Right cardiac atrium (tissue), 5 donors: ENCODE measurements at places on chromosomes 5 and 9. TPM values are rescaled to one million over a fixed set of nuclear protein-coding genes. Genes with fewer than 3 reads are reported as not detected.

Gene SH3RF2
- polyA plus RNA-seq = 354 TPM

Gene NEURL1B
- 16.7 TPM for polyA plus RNA-seq

Gene ZDHHC11
- 5.8 TPM for polyA plus RNA-seq

Gene GLRA1
- not detected for polyA plus RNA-seq

Gene CHSY3
- polyA plus RNA-seq = 0.68 TPM

Gene SH3TC2
- polyA plus RNA-seq = 4.9 TPM

Gene CHMP5
- 56.7 TPM for polyA plus RNA-seq

Gene ANKRD18B
- 0.68 TPM for polyA plus RNA-seq

Gene SH3GL2
- polyA plus RNA-seq = 0.07 TPM

Gene PKD2L2
- polyA plus RNA-seq = 0.18 TPM

Gene ACTBL2
- polyA plus RNA-seq = not detected

Gene CD72
- 0.66 TPM for polyA plus RNA-seq

Gene APBA1
- 3.5 TPM for polyA plus RNA-seq

Gene PIP5KL1
- polyA plus RNA-seq = 0.29 TPM

Gene CNOT6
- 5.0 TPM for polyA plus RNA-seq

Gene PDE6A
- polyA plus RNA-seq = 0.07 TPM

Gene C9orf50
- polyA plus RNA-seq = not detected

Gene ACSL6
- 2.7 TPM for polyA plus RNA-seq

Gene SLC26A2
- polyA plus RNA-seq = 2.2 TPM

Gene ZNF354C
- polyA plus RNA-seq = 1.6 TPM

Gene IFNA21
- polyA plus RNA-seq = not detected

Gene CTSV
- polyA plus RNA-seq = 0.20 TPM

Gene SPATA31A5
- not detected for polyA plus RNA-seq

Gene PROP1
- not detected for polyA plus RNA-seq

Gene FREM1
- 3.8 TPM for polyA plus RNA-seq

Gene OLFML2A
- polyA plus RNA-seq = 15.1 TPM

Gene FGF18
- polyA plus RNA-seq = 1.2 TPM

Gene GMCL2
- not detected for polyA plus RNA-seq

Gene FOXD4L5
- polyA plus RNA-seq = not detected

Gene GABRA6
- not detected for polyA plus RNA-seq

Gene PCDHB4
- polyA plus RNA-seq = 1.3 TPM

Gene CARTPT
- polyA plus RNA-seq = 0.29 TPM

Gene CCDC171
- 0.61 TPM for polyA plus RNA-seq

Gene SMIM33
- not detected for polyA plus RNA-seq

Gene OBP2B
- not detected for polyA plus RNA-seq

Gene C5orf58
- polyA plus RNA-seq = 0.68 TPM

Gene GAS1
- polyA plus RNA-seq = 16.6 TPM
